Activated CD8-positive, alpha-beta T cell treated with anti-CD3 and anti-CD28 coated beads for 36 hours (primary cell): ENCODE measurements at places on chromosomes 11 and 22. TPM values are rescaled to one million over a fixed set of nuclear protein-coding genes. Genes with fewer than 3 reads are reported as not detected.

GRCh38 chr11:114297806-114298709, 1.9 kb downstream of the NNMT start:
- no peak overlapping the region for H3K27ac ChIP-seq
- no peaks in the 10 kb centered on the region for H3K4me1 ChIP-seq
- peaks cover 15% of the 10 kb centered on the region for H3K27me3 ChIP-seq
- H3K36me3 ChIP-seq, result no peaks in the 10 kb centered on the region
- no peak for DNase-seq

DNA sequence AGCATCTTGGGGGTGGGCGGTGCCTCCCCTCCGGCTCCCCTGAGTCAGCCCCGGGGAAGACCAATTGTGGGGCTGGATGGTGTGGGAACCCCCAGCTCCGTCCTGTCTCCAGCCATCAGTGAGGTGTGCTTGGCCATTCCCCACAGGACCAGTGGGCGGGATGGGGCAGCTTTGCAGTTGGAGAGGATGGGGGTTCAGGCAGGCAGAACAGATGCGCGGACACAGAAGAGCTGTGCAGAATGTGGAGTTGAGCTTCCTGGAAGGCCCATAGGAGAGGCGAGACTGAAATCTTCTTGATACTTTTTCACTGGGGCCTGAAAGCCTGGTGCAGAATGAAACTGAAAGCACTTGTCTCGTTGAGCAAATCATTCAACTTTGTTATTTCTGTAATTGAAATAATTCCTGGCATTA, 23.8 kb downstream of the PARVB start:
- H3K4me3 ChIP-seq, result no peak overlapping the region
- H3K27me3 ChIP-seq, result peaks cover 6% of the 10 kb centered on the region
- no peak for DNase-seq
- H3K27ac ChIP-seq, result no peak overlapping the region
- H3K4me1 ChIP-seq, result peaks cover 8% of the 10 kb centered on the region

GRCh38 chr11:121892131-121892681, 223.8 kb downstream of the BLID start:
- no peak for DNase-seq
- no peak overlapping the region for H3K27ac ChIP-seq
- H3K27me3 ChIP-seq, result peaks cover 2% of the 10 kb centered on the region
- H3K4me1 ChIP-seq, result no peaks in the 10 kb centered on the region
- H3K36me3 ChIP-seq, result no peaks in the 10 kb centered on the region

- H3K27me3 ChIP-seq, result no peaks in the 10 kb centered on the region
- no peaks in the 10 kb centered on the region for H3K4me1 ChIP-seq
- H3K4me3 ChIP-seq, result no peak overlapping the region
- DNase-seq, result no peak
- H3K36me3 ChIP-seq, result no peaks in the 10 kb centered on the region
Observed at GRCh38 chr11:13786688-13787087, 118.2 kb downstream of the FAR1 start.

GDPD4 gene
- total RNA-seq, result not detected

DNA sequence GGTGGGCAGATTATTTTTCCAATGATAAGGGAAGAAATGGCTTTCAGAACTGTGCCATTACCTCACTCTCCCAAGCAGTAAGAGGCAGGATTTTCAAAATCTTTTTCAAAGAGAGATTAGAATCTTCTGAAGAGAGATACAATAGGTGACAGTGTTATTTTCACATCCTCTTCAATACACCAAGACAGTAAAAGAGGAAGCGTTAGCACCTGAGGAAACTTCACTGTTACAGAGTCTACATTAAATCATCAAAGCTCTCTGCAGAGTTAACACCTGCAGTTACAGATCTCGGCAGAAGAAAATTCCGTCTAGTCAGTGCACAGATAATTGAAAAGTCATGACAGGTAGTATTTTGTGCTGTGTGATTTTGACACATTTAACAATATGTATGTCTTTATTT, 144.9 kb downstream of the PGR start:
- no peaks in the 10 kb centered on the region for H3K27me3 ChIP-seq
- H3K36me3 ChIP-seq, result no peaks in the 10 kb centered on the region
- no peak for DNase-seq
